ENCODE measurements at places on chromosomes 4 and X.

GRCh38 chr4:124427095-124427767 is 285.3 kb downstream of the ANKRD50 start:
- no peak for DNase-seq

DNA sequence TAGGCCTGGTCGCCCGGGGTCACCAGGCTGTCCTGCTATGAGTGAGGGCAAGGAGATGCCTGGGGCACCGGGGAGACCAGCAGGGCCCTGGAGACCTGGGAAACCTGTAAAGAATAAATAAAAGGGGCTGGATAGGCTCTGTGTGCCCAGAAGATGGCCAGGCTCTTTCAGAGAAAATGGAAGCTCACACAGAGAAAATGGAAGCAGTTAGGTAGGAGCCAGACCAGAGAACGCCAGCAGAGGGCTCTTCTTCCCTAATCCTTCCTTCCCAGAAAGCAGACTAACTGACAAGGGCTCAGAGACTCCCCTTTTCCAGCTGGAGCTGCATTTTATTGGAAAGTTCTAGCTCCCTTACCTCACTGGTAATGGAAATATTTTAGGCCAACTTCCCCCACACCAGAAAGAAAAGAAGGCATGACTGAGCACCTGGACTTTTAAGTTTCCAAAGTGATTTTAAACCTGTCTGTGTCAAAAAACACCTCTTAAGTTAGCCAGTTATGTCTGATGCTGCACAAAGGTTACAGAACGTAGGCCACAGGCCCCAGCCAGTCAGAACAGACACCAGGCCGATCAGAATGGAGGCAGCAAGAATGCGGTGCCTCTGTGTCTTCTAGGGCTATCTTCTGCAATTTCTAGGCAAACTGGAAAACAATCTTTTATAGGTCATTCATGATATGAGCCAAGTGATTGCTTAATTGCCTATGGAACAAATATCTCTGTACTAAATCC is 74.0 kb downstream of the ATG4A start:
- DNase-seq: no peak

DNA sequence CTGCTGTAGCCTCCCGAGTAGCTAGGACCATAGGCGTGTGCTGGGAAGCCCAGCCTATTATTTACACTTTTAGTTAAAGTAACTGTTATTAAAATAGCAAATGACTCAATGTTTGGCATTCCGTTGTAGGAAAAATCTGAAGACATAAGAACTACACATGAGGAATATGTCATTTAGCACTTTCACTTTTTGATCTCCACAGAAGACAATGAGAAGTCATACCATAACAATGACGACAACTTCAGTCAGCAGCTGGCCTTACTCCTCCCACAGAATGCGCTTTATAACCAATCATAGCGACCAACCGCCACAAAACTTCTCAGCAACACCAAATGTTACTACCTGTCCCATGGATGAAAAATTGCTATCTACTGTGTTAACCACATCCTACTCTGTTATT is 6.7 kb downstream of the GPR34 start:
- no peak for DNase-seq

GRCh38 chrX:139739138-139739537 is 31.2 kb upstream of the MCF2 start:
- DNase-seq: no peak

DNA sequence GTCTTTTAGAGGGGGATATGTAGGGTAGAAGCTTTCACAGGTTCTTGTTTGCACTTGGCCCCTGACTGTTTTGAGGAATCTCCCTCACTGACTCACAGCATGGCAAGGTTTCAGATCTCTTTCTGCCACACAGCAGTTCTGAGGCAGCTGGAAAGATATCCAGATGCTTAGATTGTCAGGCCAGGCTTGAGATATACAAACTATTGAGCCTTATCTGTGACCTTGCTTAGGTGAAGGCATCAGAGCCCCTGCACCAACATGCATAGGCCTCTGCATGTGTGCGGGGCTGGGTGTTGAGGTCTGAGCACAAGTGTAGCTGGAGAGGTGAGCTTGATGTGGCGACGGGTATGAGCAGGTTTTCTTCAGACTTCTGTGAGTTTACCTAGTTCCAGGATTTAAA is 80.9 kb upstream of the MSANTD1 start:
- no peak for DNase-seq

DNA sequence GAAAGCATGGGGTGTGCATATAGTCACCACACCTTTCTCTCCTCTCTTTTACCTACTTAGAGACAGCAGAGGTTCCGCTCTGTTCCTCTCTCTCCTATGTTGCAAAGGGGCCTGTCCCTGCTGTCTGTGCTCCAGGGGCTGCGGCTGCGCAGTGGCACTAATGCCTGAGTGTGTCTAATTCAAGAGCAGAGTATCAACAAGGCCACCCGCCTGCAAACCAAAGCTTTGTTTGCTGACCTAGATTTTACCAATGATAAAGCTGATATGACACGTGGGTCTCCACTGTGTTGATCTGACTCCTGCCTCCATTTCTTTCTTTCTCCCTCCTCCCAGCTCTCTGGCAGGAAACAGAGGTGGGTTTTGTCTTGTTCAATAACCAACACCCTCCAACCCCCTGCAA is 74.9 kb downstream of the NSG1 start:
- peak; percentile 28 for DNase-seq

Data from activated T-cell treated with anti-CD3 and anti-CD28 coated beads for 1 hour (primary cell).